Natural killer cell (primary cell): ENCODE measurements at places on chromosomes 1 and 21. TPM values are rescaled to one million over a fixed set of nuclear protein-coding genes. Genes with fewer than 3 reads are reported as not detected.

- no peak for DNase-seq
These were observed 709 bp downstream of the PRELP start for GRCh38 chr1:203476216-203476814.

Gene SAMD13
- 0.40 TPM for total RNA-seq

DNA sequence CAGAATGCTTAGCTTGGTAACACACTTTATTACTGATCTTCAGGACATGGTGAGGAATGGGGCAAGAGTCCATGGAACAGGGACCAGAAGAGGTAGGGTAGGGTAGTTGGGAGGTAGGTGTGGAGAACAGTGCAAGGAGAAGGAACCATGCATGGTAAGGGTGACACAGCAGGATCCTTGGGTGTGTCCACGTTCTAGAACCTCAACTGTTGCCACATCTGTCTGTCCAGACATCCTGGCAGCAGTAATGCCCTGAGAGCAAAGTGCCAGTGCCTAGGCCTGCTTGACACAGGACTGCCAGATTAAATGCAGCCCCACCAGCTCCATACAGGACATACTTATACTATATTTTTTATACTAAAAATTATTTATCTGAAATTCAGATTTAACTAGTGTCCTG is 13.9 kb downstream of the DMAP1 start:
- DNase-seq: no peak

- DNase-seq: no peak
These were observed 49.8 kb downstream of the NFIA start for GRCh38 chr1:61132176-61132638.

Gene MPZ
- total RNA-seq: 4.6 TPM

DNA sequence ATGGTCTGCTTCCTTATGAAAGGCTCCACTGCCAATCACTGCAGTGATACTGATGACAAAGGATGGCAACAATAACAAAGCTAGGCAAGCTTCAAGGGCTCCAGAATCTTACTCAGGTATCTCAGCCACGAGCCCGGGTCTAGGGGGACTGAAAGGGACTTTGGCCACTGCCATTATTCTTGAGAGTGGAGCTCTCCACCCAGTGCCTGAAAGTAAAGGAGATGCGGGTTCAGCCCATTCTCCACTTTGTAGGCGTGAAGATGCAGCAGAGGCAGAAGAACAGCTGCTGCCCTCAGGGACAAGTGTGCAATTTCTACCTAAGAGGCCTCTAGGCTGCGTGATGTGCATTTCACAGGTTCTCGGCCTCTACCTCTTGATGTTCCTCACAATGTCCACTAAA is 31.4 kb upstream of the SLAMF9 start:
- no peak for DNase-seq

- no peak for DNase-seq
These were observed 537.6 kb downstream of the MATN1 start for GRCh38 chr1:30185809-30186208.

Gene ZMPSTE24
- total RNA-seq: 15.3 TPM

Gene OR10J1
- not detected for total RNA-seq

- no peak for DNase-seq
These were observed 93.8 kb upstream of the GRIK3 start for GRCh38 chr1:37128091-37128490.

- no peak for DNase-seq
These were observed 1.9 kb upstream of the DYRK1A start for GRCh38 chr21:37364722-37365121.

DNA sequence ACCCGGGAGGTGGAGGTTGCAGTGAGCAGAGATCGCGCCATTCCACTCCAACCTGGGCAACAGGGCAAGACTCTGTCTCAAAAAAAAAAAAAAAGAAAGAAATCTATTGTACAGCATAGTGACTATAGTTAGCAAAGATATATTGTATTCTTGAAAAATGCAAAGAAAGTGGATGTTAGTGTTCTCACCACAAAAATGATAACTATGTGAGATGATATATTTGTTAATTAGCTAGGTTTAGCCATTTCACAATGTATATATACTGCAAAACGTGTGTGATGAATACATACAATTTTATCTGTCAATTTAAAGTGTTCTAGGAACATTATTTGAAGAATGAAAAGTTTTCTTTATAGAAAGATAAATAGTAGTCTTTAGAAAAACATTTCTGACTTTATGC is 179.9 kb downstream of the AK5 start:
- no peak for DNase-seq

Gene DIPK1A
- total RNA-seq: 11.3 TPM
